ENCODE measurements at places on chromosomes 3 and 15.
A peak's percentile ranks its signal among the peaks of the same experiment; 100 is the strongest.

DNA sequence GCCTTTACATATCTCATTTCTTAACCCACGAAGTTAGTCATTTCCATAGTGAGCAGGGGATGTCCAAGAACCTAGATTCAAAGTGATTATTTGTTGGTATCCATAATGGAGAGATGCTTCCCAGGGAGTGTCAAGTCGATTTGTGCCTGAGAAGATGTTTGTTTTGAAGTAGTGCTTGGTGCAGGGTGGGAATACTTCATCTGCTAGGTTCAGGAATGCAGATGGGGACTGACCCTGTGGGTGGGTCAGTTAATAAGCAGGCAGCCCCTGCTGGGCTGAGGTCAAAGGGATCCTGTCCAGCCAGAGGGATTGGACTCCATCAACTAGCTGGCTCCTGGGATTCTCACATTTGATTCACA is 44.1 kb upstream of the VILL start:
- DNase-seq, result no peak

DNA sequence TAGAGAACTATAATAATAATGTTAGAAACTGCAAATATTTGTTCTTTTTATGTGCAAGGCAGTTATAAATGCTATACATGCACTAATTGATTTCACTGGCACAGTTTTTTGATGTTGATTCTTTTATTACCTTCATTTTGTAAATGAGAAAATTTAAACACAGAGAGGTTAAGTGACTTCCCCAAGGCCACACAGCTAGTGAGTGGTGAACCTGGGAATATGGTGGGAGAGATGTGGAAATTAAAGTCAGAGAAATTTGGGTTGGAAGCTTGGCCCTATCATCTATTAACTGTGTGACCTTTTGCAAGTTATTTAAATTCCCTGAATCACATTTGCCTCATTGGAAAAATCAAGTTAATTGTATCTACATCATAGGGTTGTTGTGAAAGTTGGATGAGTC is 39.6 kb upstream of the AKAP13 start:
- DNase-seq, result no peak

- DNase-seq, result no peak
Observed at GRCh38 chr3:134197681-134198261, 52.9 kb downstream of the RYK start.

GRCh38 chr3:134799393-134799792 is 4.3 kb downstream of the EPHB1 start:
- DNase-seq, result no peak

DNA sequence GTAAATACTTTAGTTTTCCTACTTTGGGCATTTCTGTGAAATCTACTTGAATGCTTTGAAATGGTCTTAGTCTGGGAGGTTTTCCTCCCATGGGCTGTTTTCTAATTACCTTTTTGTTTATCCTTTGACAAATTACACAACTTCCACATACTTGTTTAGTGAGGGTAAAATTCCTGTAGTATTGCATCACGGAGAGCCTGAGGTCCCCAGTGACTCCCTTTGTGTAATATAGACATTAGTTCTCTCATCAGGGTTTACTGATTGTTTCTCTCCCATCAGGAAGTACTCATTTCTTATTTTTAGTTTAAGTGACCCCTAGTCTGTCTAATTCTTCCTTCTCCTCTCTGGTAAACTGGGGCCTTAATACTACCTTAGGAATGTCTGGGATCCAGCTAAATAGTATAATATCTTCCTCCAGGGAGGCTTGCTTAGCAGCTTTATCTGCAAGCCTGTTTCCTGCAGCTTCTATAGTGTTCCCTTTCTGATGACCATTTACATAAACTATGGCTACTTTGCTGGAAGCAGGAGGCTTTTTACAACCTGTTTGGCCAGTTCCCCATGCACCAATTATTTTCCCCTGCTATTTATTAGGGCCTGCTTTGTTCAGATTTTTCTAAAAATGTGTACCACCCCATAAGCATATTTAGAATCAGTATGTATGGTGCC is 87.2 kb upstream of the XCR1 start:
- DNase-seq, result no peak

DNA sequence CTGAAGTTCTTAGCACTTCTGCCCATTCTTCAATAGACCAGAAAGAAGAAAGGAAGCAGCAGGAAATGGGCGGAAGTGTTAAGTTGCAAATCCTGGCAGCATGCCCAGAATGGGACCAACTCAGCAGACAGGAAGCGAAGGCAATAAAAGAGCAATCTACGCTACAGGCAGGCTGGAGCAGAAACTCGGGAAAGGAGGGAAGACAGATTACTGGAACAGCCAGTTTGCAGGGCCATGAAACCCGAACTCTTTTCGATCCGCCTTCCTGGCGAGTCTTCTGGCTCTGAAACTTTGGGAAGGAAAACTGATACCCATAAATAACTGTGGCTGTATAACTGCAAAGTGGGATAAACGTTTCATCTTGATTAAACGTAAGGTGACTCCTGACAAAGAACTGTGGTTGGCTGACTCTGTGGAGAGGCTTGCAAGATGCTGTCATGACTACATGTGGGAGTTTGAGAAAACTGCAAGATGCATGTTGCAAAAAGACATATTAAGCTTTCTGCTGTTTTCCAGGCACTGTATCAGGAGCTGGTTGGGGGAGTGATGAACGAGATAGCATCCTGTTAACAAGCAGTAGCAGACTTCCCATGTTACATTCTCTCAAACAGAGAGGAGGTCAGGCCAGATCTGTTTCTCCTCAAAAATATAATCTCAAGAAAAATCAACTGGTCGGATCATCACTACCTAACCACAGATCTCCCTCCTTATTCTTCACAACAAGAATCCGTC is 67.8 kb downstream of the FMN1 start:
- peak; percentile 23 for DNase-seq

GRCh38 chr15:27897481-27897880 is 201.6 kb downstream of the OCA2 start:
- no peak for DNase-seq

GRCh38 chr3:55166576-55167555 is 239.0 kb upstream of the LRTM1 start:
- DNase-seq, result no peak

GRCh38 chr15:93803421-93804152 is 427.8 kb upstream of the MCTP2 start:
- no peak for DNase-seq

DNA sequence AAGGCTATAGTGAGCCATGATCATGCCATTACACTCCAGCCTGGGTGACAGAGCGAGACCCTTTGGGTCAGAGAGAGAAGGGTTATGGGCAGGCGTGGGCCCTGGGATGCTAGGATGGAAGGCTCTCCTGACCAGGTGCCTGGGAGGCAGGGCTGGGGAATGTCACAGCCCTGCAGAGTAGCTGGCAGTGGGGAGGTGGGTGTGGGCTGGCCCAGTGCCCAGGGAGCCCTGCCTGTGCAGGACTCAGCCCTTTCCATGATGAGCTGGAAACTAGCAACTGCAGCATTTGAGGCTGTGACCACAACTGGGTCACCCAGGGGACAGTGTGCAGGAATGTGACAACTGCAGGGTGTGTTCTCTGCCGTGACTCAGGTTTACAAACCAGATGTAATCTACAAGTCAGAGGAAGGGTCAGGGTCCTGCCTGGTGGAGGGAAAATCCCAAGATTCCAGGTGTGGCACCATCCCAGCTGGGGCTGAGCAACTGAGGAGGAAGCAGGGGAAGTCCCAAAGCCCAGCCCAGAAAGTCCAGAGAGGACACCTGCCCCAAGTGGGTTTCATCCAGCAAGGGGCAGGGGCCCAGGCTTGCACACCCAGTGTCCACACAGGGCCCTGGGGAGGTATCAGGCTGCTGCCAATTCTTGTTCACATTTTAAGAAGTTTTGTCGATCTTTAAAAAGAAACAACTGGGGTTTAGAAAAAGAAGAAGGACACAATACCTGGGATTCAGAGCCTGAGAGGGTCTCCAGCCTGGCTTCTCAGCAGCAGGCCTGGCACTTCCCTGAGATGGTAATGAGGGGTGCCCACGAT is 45.5 kb downstream of the SLC28A1 start:
- no peak for DNase-seq

GRCh38 chr3:147405231-147406027 is 914 bp downstream of the ZIC4 start:
- no peak for DNase-seq

- no peak for DNase-seq
Observed at GRCh38 chr3:111012388-111013248, 59.0 kb upstream of the NECTIN3 start.

DNA sequence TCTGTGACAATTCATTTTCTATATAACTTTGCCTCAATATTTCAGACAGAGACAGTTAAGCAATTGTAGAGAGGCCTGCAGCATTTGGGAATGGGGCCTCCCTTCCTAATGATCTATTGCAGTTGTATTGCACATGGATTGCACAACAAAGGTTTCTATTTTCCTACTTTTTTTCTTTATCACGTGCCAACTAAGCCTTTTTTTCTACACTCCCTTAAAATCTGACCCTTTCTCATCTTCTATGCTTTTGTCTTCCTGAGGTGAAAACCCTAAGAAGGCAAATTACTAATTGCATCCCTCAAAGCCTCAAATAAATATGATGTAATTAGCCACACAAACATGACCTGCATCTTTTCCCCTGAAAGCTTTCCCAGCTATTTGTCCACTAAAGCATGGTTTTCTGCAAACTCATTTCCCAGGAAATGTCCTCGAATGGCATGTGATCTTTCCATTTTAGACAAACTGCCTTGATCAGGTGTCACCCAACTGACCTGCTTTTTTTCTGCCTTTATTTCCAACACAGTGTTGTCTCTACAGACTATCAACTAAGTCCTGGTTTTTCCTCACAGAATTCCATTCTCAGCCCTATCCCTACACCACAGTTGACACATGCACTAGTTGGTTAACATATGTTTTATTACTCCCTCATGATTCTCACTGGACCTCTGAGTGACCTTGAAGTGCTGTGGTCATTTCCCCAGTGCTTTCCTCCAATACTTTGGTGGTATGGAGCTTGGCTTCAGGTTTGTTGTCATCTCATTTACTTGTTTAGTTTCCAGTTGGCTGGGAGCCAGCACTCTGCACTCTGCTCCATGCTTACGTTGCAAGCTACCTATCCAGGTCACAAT is 31.9 kb upstream of the TSC22D2 start:
- DNase-seq, result no peak

DNA sequence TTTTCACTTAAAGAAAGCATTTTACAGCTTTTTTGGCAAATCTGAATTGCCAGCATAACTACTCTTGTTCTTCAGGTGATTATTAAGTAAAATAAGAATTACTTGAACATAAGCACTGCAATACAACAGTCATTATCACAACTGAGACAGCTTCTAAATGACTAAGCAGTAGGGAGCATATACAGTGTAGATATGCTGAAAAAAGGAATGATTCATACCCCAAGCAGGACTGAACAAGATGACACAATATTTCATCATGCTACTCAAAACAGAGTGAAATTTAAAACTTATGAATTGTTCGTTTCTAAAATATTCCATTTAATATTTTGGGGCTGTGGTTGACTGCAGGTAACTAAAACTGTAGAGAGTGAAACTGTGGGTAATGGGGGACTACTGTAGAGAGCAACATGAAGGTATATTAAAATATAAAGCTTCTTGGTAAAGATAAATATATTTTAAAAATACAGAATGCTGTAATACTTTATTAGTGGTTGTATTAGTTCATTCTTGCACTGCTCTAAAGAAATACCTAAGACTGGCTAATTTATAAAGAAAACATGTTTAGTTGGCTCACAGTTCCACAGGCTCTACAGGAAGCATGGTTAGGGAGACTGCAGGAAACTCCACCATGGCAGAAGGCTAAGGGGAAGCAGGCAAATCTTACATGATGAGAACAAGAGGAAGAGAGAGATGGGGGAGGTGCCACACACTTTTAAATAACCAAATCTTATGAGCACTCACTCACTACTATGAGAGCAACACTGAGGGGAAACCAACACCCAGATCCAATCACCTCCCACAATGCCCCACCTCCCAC is 84.8 kb downstream of the DCLK3 start:
- DNase-seq, result no peak

- no peak for DNase-seq
Observed at GRCh38 chr15:68274201-68274848, 3.2 kb upstream of the FEM1B start.

GRCh38 chr3:17687566-17687965 is 54.9 kb downstream of the TBC1D5 start:
- DNase-seq, result no peak

GRCh38 chr15:62821384-62822131 is 221.0 kb upstream of the TPM1 start:
- DNase-seq, result no peak

DNA sequence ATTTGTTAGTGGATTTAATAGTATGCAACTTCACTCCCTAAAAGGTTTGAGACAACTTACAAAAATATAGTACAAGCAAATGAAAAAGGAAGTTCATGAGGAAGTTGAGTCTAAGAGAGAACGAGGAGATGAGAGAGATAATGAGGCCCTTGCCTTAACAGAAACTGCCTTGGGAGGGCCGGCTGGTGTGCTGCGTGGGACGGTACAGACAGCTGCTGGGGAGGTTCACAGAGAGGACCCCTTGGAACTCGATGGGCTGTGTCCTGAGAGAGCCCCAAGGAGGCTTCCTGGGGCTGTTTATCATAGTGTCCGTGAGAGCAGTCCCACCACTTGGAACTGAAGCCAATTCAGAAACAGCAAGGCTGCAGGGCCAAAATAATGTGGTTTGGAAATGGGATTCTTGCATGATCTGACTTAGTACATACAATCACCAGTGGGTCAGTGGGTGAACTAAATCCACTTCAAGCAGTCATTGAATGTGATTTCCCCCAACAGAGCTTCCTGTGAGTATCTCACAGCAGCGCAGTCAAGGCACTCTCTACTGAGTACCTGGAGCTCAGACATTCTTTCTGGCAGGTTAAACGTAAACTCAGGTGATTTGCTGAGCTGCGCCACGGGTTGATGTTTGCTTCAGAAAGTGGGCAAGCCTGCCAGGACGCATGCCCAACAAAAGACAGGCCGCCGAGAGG is 90.8 kb downstream of the CRTC3 start:
- no peak for DNase-seq

- no peak for DNase-seq
Observed at GRCh38 chr15:99009741-99010330, 2.2 kb upstream of the PGPEP1L start.

DNA sequence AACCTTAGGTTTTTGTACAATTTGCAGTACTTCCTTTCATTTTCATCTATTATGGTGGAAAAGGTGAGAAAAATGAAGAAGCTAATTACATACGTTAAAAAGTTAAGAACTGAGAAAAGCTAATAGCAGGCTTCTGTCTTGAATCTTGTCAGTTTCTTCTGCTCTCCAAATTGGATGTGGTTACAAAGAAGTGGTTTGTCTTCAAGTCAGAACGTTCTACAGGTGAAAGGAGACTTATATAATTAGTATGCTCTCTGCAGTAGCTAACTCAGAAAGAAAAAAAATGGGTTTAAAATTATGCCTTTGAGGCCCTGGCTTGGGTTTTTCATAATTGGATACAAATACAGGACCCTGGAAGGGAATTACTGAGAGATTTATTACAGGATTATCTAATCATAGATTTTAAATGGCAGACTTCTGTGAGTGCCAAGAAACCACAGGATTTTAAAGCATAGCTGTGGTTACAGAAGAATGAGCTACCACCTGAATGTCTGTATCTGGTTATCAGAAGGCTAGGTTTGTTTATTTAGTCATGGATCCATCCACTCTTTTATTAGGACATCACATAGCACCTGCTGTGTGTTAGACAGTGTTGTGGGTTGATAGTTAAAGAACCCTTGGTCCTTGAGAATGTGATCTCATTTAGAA is 528.1 kb upstream of the MCTP2 start:
- no peak for DNase-seq

- no peak for DNase-seq
Observed at GRCh38 chr3:16496008-16496407, 17.5 kb downstream of the RFTN1 start.

GRCh38 chr3:85258326-85258725 is 299.5 kb downstream of the CADM2 start:
- no peak for DNase-seq

- DNase-seq, result no peak
Observed at GRCh38 chr15:58748040-58748851, 1.3 kb downstream of the ADAM10 start.

GRCh38 chr3:96007650-96008195 is 806.7 kb upstream of the EPHA6 start:
- no peak for DNase-seq

All from central memory CD8-positive, alpha-beta T cell (primary cell).